NCI-H510A (cell line): ENCODE measurements at places on chromosomes 11 and 22.

GRCh38 chr11:127098684-127099083 is 98.1 kb upstream of the KIRREL3 start:
- no peak for DNase-seq

DNA sequence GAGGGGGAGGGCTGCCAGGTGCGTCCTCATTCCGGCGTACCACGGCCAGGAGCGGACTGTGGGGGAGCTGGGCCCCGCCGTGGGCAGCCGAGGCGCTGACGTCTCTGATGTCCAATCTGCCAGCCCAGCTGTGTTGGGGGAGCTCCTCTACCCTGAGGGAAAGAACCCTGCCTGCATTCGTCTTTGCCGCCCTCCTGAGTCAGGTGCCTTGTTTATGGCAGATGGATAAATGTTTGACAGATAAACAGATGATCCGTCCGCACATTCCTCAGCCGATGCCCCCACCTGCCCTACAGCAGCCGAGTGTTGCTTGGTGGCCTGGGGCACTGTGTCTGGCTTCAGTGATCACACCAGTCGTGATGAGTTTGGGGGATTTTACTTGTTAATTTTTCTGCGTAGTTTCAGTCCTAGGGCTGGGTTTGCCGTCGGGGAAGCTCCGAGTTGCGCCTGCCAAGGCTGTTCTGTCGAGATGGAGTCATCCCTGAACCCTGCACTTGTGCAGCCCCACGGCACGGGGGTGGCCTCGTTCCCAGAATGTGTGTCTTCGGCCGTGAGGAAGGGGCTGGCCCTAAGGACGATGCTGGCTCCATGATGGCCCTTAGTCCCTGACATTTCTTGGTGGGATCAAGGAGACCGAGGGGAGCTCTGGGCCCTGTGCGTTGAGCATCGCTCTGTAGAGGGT is 1083.9 kb downstream of the BRD1 start:
- no peak for DNase-seq

DNA sequence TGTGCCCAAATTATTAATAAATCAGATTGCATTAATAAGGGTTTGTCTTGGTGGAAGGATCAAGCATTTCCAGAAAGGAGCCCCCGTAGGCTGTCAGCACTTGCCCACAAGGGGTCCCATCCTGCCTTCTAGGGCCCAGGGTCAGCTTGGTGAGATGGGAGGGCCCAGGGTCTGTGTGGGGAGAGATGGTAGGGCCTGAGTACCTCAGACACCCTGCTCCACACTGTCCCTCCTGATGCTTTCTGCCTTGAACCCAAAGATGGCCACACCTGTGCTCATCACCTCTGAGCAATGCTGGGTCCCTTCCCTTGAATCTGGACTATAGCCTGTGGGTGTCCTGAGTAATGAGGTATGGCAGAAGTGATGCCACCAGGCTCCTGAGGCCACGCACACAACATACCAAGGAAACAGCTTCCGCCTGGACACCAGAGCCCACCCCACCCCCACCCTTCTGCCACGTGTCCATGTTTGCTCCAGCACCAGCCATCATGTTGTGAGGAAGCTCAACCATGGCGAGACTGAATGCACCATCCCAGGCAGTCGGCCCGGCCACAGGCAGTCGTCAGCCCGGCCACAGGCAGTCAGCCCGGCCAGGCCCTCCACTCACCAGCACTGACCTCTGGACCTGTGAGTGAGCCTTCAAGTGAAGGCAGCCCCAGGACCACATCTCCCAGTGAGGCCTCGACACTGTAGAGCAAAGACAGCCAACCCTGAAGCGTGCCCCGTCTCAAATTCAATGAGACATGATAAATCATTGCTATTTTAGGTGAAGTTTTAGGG is 6.8 kb downstream of the BET1L start:
- no peak for DNase-seq

DNA sequence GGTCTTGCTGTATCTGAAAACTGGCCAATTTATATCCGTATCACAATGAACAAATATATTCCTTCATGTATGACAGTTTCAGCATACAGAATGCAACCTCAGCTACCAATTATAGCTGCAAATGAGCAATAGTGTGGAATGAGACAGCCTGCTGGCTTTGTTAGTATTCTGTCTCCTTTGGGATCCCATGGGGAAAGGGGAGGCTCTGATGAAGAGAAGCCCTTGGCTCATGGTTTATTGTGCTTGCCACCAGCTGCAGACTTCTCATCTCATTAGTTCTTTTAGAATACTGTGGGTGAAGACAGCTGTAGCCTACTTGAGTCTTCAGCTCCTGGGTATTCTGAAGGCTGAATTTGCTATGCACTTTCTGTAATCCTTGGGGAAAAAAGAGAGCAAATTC is 42.4 kb downstream of the PITPNB start:
- DNase-seq, result no peak

DNA sequence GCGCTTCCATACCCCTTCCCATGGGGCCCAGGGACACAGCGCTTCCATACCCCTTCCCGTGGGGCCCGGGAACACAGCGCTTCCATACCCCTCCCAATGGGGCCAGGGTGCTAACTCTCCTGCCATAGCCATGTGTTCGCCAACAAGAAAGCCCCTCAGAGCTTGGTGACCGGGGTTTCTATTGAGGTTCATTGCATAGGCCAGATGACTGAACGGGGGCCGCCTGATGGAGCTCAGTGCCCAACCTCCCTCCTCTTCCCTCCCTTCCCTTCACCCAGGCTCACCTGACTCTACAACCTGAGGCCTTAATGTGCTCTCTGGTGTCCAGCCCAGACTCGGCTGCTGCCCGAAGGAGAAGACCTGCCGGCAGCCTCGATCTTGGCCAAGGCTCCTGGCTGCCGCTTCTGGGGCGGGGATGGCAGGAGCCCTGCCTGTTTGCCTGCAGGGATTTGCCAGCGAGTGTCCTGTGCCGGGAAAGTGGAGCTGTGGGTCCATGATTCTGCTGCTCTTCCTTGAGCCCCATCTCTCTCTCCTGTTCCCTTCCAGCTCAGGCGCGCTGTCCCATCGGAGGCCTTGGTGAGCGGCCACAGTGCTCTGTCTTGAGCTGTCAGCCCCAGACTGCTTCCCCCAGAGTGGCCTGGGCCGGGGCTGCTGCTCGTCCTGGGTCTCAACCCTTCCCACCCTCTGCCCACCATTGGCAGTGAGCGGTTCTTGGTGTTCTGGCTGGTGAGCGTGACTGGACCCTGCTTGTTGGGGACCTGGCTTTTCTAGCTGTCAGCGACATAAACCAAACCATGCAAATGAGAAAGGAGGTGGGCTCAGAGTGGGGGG is 267.0 kb downstream of the TBC1D22A start:
- no peak for DNase-seq
